Umbilical cord (tissue), 2 donors: ENCODE measurements at places on chromosomes 11 and 22. TPM values are rescaled to one million over a fixed set of nuclear protein-coding genes. Genes with fewer than 3 reads are reported as not detected.

Gene APOL2
- 26.5 TPM for total RNA-seq

Gene HYOU1
- 31.5 TPM for total RNA-seq

Gene OR52I1
- total RNA-seq = 5.5 TPM

Gene B4GALNT4
- total RNA-seq = 7.2 TPM

Gene ST14
- total RNA-seq = 5.3 TPM

- no peak for DNase-seq
These were observed 64.7 kb downstream of the DENND5A start for GRCh38 chr11:9200471-9200870.

GRCh38 chr11:72798361-72798760, 4.5 kb upstream of the STARD10 start:
- no peak for DNase-seq

DNA sequence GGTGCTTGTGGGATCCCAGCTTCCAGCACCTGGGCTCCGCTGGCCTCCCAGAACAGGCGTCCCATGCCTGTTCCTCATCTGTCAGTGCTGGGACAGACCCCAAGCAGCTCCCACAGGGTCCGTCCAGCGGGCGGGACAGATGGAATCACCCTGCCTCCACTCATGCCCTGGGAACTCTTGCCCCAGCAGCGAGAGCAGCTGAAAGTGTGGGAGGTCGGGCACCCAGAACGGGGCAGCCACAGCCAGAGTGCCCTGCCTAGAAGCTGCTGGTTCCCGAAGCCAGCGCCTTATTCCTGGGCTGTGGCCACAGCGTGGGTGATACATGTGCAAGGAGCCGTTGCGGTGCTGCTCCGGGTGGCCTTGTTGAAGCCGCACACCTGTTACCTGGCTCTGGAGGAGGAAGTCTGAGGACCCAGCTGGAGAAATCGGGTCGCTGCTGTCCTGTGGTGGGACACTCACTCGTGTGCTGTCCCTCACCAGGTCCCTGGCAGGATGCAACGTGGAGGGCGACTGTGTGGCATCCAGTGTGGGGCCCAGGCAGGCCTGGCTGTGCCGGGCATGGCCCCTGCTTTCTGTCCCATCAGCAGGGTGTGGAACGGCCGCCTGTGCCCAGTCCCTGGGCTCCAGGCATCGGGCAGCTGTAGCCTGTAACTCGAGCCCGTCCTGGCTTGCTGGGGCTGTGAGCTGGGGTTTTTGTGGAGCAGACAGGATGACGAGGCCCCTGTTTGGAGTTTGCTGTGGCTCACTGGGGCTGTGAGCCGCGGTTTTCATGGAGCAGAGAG, 16.2 kb downstream of the GRAMD4 start:
- DNase-seq = no peak

- DNase-seq = no peak
These were observed 23.6 kb downstream of the GDPD5 start for GRCh38 chr11:75502138-75502537.

DNA sequence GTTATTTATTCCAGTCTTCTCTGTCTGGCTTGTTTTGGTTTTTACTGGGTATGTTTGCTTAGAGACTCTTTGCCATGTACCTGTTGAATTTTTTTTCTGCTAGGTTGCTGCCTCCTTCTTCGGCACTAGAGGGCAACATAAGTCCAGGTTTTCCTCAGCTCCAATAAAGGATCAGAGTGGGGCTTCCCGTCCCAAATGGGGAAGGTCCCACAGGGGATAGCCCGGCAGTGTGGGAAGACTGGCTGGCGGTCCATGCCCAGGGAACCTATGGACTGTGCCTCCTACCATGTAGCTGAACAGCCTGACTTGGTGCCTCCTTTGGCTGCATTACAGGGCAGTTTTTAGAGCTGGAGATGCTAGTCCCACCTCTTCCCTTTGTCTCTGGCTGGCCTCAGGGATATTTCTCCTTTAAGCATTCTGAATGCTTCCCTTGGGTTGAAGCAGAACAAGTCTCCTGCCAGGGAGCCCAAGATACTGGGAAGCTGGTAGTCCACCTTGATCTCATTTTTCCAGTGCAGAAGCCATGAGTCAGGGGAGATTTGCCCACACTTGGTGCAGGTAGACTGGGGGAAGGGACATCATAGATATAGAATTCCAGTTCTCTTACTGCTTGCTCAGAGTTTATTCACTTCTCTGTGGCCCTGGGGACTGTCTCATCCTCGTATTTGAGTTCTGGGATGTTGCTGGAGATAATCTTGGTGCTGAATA, 60.2 kb downstream of the BRD1 start:
- no peak for DNase-seq
